ENCODE measurements at places on chromosomes 3 and 15.

DNA sequence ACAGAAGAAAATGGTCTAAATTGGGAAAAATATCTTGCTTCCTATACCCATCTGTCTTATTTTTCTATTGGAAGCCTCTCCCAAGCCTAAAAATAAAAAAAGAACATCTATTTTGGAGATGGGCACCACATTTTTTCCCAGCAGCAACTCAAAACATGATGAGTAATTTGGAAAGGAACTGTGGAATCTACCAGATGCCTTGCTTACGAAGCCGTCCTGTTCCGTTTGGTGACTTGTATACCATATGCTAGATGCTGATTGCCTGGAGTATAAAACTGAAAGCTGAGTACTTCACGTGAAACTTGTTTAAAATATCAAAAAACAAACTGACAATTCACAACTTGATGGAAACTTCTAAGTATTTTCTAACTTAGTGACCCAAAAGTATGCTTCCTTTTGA lies 491.0 kb downstream of the ROBO2 start:
- no peak for DNase-seq

GRCh38 chr3:179005706-179006105 lies 65.9 kb downstream of the ZMAT3 start:
- DNase-seq: no peak

DNA sequence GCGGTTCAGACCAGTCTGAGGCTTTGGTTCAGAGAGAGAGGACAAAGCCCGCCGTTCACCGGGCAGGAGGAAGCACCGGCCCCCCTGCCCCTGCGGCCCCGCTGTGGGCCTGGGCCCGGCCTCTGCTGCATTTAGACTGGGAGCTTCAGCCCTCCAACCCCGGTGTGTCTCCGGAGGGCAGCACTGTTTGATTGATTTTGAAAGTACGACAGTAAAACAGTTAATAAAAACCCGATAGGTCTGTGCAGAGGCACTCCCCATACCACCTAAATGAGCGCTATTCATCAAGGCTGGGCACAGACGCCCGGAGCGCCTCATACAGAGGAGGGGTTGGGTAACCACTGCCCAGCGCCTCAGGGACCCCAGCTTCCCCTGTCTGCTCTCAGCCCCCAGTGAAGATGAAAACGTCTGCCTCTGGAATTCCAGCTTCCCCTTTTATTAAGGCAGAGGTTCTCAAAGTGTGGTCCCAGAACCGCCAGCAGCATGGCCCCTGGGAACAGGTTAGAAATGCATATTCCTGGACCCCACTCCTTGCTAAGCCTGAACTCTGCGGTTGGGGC lies 256.7 kb upstream of the TLE3 start:
- DNase-seq: no peak

DNA sequence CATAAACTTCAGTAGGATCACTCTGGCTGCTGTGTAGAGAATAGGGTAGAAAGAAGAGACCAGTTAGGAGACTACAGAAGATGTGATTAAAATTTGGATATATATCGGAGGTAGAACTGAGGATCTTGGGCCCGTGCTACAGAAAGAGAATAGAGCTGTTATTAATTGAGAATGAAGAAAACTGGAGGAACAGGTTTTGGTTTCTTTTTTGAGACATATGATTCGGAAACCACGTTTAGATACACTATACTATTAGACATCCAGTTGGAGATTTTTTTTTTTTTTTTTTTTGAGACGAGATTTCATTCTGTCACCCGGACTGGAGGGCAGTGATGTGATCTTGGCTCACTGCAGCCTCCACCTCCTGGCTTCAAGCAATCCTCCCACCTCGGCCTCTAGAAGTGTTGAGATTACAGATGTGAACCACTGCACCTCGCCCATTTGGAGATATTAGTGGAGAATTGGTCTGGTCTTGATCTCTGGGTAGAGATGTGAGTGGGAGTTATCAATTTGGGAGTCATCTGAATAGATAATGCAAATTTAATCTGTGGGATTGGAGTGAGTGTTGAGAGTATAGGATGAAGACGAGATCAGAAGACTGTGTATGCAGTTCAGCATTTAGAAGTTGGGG lies 50.9 kb downstream of the TCF12 start:
- no peak for DNase-seq

DNA sequence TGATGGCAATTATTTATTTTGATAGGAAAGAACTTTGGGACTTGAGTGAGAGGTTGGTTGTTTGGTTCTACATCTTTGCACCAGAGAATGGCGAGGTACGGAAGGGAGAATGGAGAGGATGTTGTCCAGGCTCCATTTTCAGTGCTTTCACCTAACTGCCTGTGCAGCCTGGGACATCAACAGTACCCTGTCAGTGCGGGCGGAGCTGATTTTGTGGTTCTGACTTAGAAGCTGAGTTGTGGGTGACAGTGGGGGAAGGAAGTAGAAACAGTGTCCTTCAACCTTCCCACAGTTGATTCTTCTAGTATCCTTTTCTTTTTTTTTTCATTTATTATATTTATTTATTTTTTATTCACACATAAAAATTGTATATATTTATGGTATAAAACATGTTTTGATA lies 95.3 kb downstream of the TIGIT start:
- DNase-seq: no peak

DNA sequence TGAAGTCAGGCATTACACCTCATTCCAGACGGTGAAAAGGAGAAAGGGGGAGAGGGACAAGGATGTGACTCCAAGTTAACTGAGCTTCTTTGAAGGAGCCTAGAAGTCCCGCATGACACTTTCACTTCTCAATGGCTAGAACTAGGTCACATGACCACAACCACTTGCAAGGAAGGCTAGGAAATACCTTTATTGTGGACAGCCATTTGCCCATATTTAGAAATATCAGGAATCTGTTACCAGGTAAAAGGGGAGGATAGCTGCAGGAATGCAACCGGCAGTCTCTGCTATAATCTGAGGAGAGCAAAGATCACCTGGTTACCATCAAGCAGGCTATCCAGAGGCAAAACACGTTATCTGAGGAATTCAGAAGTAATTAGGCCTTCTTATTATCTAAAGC lies 28.9 kb upstream of the PXYLP1 start:
- no peak for DNase-seq

Measured in prostate gland (tissue), 2 donors.